ENCODE measurements at places on chromosomes 16 and 17.

- peak overlapping the region; percentile 67 for H3K4me3 ChIP-seq
- DNase-seq = peak; percentile 35
- H3K27ac ChIP-seq = no peak overlapping the region
- H3K36me3 ChIP-seq = no peaks in the 10 kb centered on the region
- H3K27me3 ChIP-seq = peaks cover 16% of the 10 kb centered on the region
Measured at GRCh38 chr17:1490643-1491442, 1.6 kb downstream of the MYO1C start.

DNA sequence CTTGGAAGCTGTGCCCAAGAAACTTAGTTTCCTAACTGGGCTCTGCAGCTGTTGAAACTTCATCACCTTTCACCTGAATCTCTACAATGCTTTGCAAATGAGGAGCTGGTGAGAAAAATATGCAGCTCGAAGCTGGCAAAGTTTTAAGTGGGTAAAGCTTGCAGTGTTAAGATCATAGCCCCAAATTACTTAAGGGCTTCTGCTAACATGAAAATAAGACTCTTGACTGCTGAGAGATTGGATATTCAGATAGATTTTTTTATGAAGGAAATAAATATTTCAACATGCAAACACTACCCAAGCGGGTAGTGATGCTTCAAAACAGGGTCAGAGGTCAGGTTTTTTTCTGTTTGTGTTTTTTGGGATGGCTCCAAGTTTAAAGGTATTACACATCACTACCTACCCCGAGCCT, 278.7 kb downstream of the FTO start:
- no peak overlapping the region for H3K27ac ChIP-seq
- H3K27me3 ChIP-seq = no peaks in the 10 kb centered on the region
- no peak for DNase-seq
- H3K36me3 ChIP-seq = no peaks in the 10 kb centered on the region
- H3K4me1 ChIP-seq = no peaks in the 10 kb centered on the region

GRCh38 chr17:44451832-44452231, 51.4 kb downstream of the GPATCH8 start:
- H3K4me3 ChIP-seq = peak overlapping the region; percentile 6
- peaks cover 52% of the 10 kb centered on the region for H3K4me1 ChIP-seq
- no peaks in the 10 kb centered on the region for H3K27me3 ChIP-seq
- DNase-seq = no peak
- H3K36me3 ChIP-seq = no peaks in the 10 kb centered on the region

DNA sequence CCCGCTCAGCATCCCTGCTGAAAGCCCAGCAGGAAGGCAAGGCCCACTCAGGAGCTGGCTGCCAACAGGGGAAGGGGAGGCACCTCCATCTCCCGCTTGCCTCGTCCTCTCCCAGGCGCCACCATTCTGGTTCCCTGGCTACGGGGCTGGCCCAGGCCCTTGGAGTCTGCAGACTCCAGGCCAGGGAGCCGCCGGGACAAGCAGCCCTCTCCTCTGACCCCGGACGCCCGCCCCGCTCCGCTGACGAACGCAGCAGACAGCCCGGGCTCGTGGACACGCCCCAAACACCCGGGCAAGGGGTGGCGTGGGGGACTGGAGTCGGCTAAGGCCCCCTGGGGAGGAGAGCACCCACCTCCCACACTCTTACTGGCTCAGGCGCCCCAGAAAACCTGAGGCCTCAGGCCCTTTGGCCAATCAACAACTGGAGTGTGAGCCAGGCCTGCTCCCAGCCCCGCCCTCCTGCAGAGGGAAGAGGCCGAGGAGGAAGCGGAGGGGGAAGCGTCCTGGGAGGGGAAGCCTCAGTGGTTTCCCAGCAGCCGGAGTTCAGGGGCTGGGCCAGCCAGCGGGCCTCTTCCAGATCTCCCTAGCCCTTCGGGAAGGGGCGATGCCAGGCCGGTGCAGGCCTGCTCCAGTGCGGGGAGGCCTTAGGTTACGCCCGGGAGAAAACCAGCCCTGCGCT, 4.2 kb downstream of the MNT start:
- H3K4me3 ChIP-seq = no peak overlapping the region
- H3K27ac ChIP-seq = peak overlapping the region; percentile 50
- H3K36me3 ChIP-seq = no peaks in the 10 kb centered on the region
- DNase-seq = no peak
- peaks cover 37% of the 10 kb centered on the region for H3K27me3 ChIP-seq

- no peak for DNase-seq
- no peak overlapping the region for H3K27ac ChIP-seq
- H3K36me3 ChIP-seq = peaks cover 4% of the 10 kb centered on the region
Measured at GRCh38 chr16:67015313-67015731, 13.6 kb upstream of the CBFB start.
